ENCODE measurements at places on chromosomes 6 and 20.

DNA sequence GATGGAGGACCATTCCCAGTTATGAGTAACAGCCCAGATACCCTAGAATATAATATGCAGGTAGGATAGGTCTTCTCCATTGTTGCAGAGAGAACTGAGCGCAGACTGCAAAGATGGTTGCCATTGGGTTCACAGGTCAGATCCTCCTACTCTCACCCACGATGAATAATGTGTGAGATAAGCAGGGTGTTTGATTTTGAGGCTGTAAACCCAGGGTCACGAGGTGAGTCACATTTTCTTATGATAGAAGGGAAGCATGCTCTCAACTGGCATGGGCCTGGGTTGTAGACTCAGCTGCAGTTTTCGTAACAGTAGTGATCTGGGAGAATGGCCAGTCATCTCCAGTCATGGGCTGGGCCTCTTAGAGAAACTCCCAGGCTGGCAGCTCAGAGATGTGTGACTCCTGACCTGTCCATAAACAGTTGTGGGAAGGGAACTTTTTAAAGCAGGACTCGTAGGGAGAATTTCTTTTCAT, 74.2 kb downstream of the CD164 start:
- DNase-seq, result no peak

DNA sequence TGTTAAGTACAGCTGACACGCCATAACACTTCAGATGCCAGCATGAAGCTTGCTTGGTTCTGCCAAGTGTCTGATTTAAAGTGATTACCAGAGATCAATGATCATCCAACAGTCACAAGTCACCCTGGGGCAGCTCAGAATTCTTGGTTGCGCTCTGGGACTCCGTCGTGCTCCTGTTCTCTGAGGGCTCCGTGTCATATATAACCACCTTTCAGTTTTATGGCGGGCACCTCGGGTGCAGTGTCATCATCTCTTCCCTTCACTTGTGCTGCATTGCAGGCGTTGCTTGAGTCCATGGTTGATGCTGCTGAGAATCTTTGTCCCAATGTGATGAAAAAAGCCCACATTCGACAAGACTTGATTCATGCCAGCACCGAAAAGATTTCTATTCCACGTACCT, 101.4 kb upstream of the SCGN start:
- DNase-seq, result no peak

- peak; percentile 47 for DNase-seq
Measured at GRCh38 chr6:90274451-90275030, 22.1 kb downstream of the BACH2 start.

- no peak for DNase-seq
Measured at GRCh38 chr6:119830494-119831295, 481.1 kb upstream of the MAN1A1 start.

Data from stimulated activated CD4-positive, alpha-beta T cell treated with anti-CD3 and anti-CD28 coated beads, TNF-alpha, amount 100 ng/mL, for 4 hours (primary cell).